Activated CD8-positive, alpha-beta memory T cell treated with anti-CD3 and anti-CD28 coated beads, Interleukin-2, amount 10 ng/mL, durations not matched to agents 7 days and 5 days (primary cell): ENCODE measurements at places on chromosomes 11 and 22. TPM values are rescaled to one million over a fixed set of nuclear protein-coding genes. Genes with fewer than 3 reads are reported as not detected.

- peak overlapping the region; percentile 28 for H3K27ac ChIP-seq
- H3K4me1 ChIP-seq, result peaks cover 29% of the 10 kb centered on the region
- H3K4me3 ChIP-seq, result peak overlapping the region; percentile 80
- DNase-seq, result peak; percentile 88
Observed at GRCh38 chr11:60970369-60970774, 1.1 kb upstream of the CD6 start.

DNA sequence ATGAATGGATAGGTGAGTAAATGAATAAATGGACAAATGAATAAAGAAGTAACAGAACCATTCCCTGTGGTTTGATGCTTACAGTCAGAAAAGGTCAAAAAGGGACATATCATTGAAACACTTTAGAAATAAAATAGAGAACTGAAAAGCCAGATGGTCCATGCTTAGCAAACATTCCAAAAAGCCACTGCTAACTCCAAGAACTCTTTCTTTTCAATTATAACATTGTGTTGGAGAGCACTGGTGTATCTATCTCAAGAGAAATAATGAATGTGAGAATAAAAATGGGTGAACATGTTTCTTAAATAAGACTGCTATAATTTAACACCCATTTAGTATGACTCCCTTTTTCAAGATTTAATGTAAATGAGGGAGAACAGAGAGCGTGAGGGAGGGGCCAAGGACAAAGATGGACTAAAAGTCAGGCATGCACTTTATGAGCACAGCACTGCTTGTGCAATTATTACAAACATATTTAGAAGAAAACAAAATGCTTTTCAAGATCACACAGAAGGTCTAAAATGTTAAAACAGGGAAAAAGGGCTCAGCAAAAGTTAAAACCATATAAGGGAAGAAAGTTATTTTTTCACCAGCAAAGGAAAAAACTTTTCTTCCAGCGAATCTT is 224.3 kb upstream of the PITPNB start:
- no peak overlapping the region for H3K4me3 ChIP-seq
- H3K27me3 ChIP-seq, result peaks cover 15% of the 10 kb centered on the region
- no peak overlapping the region for H3K27ac ChIP-seq

- peaks cover 26% of the 10 kb centered on the region for H3K27me3 ChIP-seq
- no peak overlapping the region for H3K27ac ChIP-seq
- H3K36me3 ChIP-seq, result no peaks in the 10 kb centered on the region
- no peak overlapping the region for H3K4me3 ChIP-seq
Observed at GRCh38 chr22:19749876-19750275, 10.7 kb upstream of the TBX1 start.

DNA sequence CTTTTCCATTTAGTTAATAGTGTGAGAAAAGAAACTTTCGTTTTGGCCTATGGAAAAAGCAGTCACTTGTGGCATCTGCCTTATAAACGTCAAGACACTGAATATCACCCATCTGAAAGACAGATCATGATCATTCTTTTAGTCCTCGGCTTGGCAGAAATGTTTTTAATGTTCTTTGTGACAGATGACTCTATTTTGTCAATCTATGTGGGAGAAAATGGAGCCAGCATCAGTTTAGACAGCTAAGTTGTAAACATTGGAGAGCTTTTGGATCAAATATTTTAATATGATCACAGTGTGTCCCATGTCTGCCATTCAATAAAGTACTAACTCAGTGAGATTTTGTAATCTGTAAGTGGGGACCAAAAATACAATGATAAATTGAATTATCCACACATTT is 85.1 kb upstream of the LUZP2 start:
- no peaks in the 10 kb centered on the region for H3K4me1 ChIP-seq
- DNase-seq, result no peak
- H3K36me3 ChIP-seq, result no peaks in the 10 kb centered on the region
- no peak overlapping the region for H3K4me3 ChIP-seq

DNA sequence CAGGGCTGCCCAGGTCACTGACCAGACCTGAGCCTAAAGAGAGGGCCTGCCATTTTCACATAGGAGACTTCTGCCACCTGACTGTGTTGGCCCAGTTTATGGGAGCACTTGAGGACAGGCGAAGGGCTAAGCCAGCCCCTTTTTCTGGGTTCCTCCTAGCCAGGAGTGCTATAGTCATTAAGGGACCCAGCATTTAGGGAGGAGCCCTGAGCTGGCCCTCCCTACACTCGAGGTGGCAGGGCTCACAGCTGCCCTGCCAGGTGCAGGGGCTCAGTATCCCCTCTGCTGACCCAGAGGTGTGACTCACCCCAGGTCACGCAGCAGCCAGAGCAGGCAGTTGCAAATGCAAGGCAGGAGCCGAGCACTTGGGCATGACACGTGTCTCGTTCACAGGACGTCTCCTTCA is 86.3 kb upstream of the CRYBB3 start:
- peaks cover 1% of the 10 kb centered on the region for H3K36me3 ChIP-seq
- H3K4me3 ChIP-seq, result no peak overlapping the region
- H3K4me1 ChIP-seq, result peaks cover 10% of the 10 kb centered on the region
- no peak for DNase-seq
- no peaks in the 10 kb centered on the region for H3K27me3 ChIP-seq
- no peak overlapping the region for H3K27ac ChIP-seq

DNA sequence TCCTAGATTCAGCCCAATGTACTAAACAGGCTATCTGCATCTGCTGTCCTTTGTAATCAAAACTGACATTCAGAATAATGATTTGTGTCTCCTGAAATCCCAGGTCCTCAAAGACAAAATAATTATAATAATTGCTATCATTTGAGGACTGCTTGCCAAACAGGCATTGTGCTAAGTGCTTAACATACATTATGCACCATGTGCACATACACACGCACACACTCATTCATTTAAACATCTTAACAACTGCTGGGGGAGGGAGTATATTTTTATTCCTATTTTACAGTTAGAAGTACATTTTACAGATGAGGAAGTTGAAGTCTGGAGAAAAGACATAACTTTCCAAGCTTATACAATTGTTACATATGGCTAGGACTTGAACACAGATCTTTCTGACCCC is 308.0 kb upstream of the ZC3H12C start:
- no peaks in the 10 kb centered on the region for H3K4me1 ChIP-seq
- H3K4me3 ChIP-seq, result no peak overlapping the region
- no peaks in the 10 kb centered on the region for H3K36me3 ChIP-seq
- no peak overlapping the region for H3K27ac ChIP-seq
- no peaks in the 10 kb centered on the region for H3K27me3 ChIP-seq

DNA sequence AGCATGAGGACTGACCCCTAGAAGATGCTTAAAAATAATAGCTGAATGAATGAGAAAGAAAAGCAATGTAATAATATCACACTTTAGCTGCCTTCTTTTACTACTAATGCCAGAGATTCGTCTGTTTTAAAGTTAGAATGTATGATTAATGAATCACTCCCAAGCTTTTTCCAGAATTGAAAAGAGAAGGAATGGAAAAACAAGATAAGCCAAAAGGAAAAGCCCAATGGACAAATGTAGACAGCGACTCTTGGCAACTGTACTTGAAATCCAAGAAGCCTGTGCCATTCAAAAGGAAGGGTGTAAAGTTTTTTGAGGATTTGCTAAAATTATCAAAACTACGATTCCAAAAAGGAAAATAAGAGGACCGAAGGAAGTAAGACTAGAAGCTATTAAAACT is 40.8 kb upstream of the PAMR1 start:
- H3K27me3 ChIP-seq, result peaks cover 46% of the 10 kb centered on the region
- no peaks in the 10 kb centered on the region for H3K36me3 ChIP-seq
- H3K4me3 ChIP-seq, result no peak overlapping the region
- H3K27ac ChIP-seq, result no peak overlapping the region
- no peak for DNase-seq

DNA sequence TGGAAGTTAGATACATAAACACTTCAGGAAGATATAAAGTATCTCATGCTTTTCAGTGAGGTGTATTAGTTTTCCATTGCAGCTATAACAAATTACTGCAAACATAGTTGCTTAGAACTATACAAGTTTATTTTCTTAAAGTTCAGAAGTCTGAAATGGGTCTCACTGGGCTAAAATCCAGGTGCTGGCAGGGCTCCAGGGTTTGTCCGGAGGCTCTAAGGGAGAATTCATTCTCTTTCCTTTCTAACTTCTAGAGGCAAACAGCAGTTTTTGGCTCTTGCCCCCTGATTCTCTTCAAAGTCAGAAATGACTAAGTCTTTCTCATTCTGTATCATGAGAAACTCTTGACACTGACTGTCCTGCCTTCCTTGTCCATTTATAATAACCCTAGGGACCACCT is 138.8 kb downstream of the AASDHPPT start:
- no peaks in the 10 kb centered on the region for H3K36me3 ChIP-seq
- H3K4me3 ChIP-seq, result no peak overlapping the region
- H3K4me1 ChIP-seq, result no peaks in the 10 kb centered on the region
- no peak for DNase-seq

DNA sequence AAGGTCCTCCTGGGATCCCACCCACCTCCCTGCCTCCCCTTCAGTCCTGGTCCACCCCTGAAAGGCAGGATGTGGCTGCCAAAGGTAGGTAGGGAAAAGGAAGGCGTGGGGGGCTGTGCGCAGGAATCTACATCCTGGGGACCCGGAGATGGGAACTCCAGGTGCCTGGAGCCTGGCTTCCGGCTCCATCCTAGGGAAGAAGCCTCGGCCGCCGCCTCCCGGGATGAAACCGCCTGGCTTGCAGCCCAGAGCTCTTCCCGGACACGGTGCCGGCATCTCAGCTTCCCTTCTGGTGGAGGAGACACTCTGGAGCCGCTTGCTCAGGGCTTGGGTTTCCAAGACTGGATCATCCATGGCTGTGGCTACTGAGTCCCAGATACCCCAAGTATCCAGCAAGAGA is 33.3 kb upstream of the PDGFB start:
- no peaks in the 10 kb centered on the region for H3K4me1 ChIP-seq
- no peak for DNase-seq
- no peak overlapping the region for H3K4me3 ChIP-seq
- no peaks in the 10 kb centered on the region for H3K36me3 ChIP-seq

GRCh38 chr11:111819829-111820237 is 51.5 kb downstream of the ALG9 start:
- H3K27ac ChIP-seq, result no peak overlapping the region
- H3K4me3 ChIP-seq, result no peak overlapping the region
- H3K27me3 ChIP-seq, result no peaks in the 10 kb centered on the region
- peaks cover 8% of the 10 kb centered on the region for H3K36me3 ChIP-seq
- no peak for DNase-seq

DNA sequence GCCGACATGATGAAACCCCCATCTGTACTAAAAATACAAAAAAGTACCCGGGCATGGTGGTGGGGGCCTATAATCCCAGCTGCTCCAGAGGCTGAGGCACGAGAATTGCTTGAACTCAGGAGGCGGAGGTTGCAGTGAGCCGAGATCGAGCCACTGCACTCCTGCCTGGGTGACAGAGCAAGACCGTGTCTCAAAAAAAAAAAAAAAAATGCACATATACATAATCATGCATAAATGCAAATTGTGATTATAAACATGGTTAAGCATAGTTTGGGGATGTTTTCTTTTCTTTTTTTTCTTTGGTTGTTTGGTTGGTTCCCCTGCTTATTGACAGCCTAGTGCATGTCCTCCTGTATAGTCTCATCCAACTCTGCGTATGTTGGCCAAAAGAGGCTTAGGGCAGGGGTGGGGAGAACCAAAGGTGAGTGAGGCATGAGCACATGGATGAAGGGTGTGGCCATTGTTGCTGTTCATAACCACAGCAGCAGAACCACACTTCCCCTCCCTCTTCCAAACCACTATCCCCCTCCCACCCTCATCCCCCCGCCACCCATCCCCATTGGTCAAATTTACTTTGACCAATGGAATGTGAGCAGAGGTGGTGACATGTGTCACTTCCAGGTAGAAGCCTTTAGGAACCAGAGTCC is 6.9 kb upstream of the VPS37C start:
- no peaks in the 10 kb centered on the region for H3K36me3 ChIP-seq
- H3K27ac ChIP-seq, result no peak overlapping the region
- H3K4me3 ChIP-seq, result no peak overlapping the region
- H3K27me3 ChIP-seq, result peaks cover 3% of the 10 kb centered on the region
- no peak for DNase-seq
- peaks cover 36% of the 10 kb centered on the region for H3K4me1 ChIP-seq

- no peaks in the 10 kb centered on the region for H3K36me3 ChIP-seq
- H3K27me3 ChIP-seq, result no peaks in the 10 kb centered on the region
- no peak overlapping the region for H3K27ac ChIP-seq
- H3K4me3 ChIP-seq, result no peak overlapping the region
Observed at GRCh38 chr11:2799881-2800654, 85.5 kb downstream of the CDKN1C start.

- H3K36me3 ChIP-seq, result peaks cover 3% of the 10 kb centered on the region
- H3K27ac ChIP-seq, result peak within 1 kb of the TSS; percentile 78
- DNase-seq, result peak; percentile 56
- no peaks in the 10 kb centered on the region for H3K27me3 ChIP-seq
- peak within 1 kb of the TSS; percentile 73 for H3K4me3 ChIP-seq
Observed at GRCh38 chr11:818396-819128, at the start of gene PNPLA2. TSS of gene PNPLA2 (plus strand) at chr11:818914. CDS start at chr11:819719, 805 bp downstream.

DNA sequence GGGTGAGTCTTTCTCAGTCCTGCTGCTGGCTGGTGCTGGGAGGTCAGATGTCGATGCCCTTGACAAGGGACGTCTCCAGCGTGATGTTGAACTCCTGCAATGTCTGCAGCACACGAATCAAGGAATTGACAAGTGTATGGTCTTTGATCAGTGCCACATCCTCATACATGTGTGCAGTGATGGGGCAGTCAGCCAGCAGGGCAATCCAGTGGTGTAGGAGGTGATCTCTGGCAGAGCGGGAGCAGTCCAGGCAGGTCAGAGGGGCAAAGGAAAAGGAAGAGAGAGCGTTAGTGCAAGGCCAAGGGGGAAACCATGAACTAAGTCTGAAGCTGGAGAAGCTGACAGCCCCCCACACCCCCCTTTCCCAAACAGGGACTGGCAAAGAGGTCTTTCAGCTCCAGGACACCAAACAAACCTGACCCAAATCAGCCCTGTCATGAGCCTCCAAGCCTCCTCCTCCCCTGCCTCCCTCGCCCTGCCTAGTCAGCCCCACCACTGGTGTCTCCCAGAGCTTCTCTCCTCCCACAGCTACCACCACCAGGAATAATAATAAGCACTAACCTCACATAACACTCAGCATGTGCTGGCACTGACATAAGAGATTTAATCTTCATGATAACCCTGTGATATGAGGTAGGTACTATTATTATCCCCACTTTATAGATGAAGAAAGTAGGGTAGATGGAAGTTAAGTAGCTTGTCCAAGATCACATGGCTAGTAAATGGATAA is 48.4 kb upstream of the SCUBE2 start:
- H3K36me3 ChIP-seq, result no peaks in the 10 kb centered on the region
- no peak overlapping the region for H3K4me3 ChIP-seq
- H3K4me1 ChIP-seq, result peaks cover 21% of the 10 kb centered on the region
- DNase-seq, result no peak
- no peaks in the 10 kb centered on the region for H3K27me3 ChIP-seq
- no peak overlapping the region for H3K27ac ChIP-seq

Gene CCDC87
- 0.12 TPM for total RNA-seq

Gene LMO2
- total RNA-seq, result not detected

Gene CTSW
- total RNA-seq, result 268 TPM

Gene C11orf86
- total RNA-seq, result not detected

Gene FGF4
- not detected for total RNA-seq

Gene OR8G1
- total RNA-seq, result not detected
